Uterus (tissue), 4 donors: ENCODE measurements at places on chromosomes 5 and 9. TPM values are rescaled to one million over a fixed set of nuclear protein-coding genes. Genes with fewer than 3 reads are reported as not detected.

Gene SREK1
- 107 TPM for total RNA-seq

Gene NUDT12
- total RNA-seq = 10.6 TPM

Gene IFNB1
- not detected for total RNA-seq

Gene IFNA21
- total RNA-seq = not detected

Gene BNC2
- 93.5 TPM for total RNA-seq

Gene AHRR
- total RNA-seq = 6.6 TPM

Gene KCNT1
- not detected for total RNA-seq

Gene F12
- not detected for total RNA-seq

Gene SLCO4C1
- total RNA-seq = 0.76 TPM

Gene PPWD1
- total RNA-seq = 82.1 TPM

Gene PCDHA11
- total RNA-seq = 0.29 TPM

Gene FST
- 0.51 TPM for total RNA-seq

Gene SPINK4
- total RNA-seq = not detected

Gene GLDC
- total RNA-seq = not detected

Gene IRX1
- total RNA-seq = not detected

Gene ENC1
- total RNA-seq = 0.59 TPM

Gene IFNA2
- total RNA-seq = not detected

Gene ATG10
- total RNA-seq = 1.0 TPM

Gene KLF4
- total RNA-seq = 20.2 TPM

Gene PCA3
- total RNA-seq = 0.43 TPM

Gene OR1Q1
- total RNA-seq = not detected
